ENCODE measurements at places on chromosomes 13 and 19. TPM values are rescaled to one million over a fixed set of nuclear protein-coding genes. Genes with fewer than 3 reads are reported as not detected.

The CACNA1A gene
- polyA plus RNA-seq: 0.17 TPM

- no peak for DNase-seq
Observed at GRCh38 chr13:21147827-21148226, 28.5 kb downstream of the SKA3 start.

DNA sequence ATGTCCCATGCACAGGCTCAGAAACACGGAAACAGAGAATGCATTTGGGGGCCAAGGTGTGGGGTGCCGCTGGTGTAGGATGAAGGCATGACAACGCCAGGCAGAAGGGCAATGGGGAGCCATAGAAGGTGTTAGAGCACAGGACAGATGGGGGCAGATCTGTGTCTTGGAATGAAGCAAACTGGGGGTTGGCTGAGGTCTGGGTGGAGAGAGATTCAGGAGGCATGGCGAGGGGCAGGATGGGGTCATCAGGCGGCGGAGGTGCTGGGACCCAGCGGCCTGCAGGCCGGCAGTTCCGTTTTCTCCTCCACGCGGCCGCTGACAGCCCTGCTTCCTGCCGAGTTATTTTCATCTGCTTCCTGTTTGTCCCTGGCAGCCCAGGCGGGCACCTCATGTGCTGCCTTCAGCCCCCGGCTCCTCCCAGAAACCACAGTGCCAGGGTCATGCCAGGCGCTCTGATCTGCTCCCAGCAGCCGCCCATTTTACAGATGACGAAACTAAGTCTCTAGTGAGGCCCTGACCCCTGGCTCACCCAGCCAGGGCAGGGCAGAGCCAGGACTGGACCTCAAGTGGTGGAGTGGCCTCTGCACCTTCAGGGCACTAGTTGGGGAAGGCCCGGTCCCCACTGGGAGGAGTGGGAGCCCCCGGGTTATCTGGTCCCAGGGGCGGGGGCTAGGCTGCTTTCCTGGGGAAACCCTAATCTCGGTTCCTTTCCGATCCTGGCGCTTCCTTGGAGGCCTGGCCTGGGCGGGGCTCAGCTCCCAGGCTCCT, 2.2 kb downstream of the ARHGAP45 start:
- DNase-seq: peak; percentile 29

DNA sequence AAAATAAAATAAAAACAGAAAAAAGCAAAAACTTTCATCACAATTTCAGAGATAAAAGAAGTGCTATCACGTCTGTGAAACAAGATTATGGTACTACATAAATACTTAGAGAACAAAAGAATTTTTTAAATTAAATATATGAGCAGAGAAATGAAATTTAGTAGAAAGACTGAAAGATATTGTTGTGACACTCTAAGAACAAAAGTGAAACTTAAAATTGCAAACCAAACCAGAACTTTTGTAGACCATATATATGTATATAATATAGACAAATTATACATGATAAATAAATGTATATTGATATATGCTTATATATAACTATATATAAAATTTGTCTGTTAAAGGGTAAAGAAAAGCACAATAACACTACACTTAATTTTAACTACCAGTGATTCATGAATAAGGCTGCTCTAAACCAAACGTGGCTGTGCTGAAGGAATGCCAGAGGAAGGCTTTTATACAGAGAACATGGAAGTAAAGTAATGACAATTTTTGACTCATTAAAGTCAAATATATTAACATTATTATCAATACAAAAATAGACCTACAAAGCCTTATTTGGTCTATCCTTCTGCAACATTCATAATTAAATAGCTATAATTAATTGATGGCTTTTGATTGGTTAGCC, 1516.7 kb upstream of the PCDH20 start:
- no peak for DNase-seq

All from endothelial cell of umbilical vein (primary cell).